ENCODE measurements at places on chromosomes 13 and 19.

DNA sequence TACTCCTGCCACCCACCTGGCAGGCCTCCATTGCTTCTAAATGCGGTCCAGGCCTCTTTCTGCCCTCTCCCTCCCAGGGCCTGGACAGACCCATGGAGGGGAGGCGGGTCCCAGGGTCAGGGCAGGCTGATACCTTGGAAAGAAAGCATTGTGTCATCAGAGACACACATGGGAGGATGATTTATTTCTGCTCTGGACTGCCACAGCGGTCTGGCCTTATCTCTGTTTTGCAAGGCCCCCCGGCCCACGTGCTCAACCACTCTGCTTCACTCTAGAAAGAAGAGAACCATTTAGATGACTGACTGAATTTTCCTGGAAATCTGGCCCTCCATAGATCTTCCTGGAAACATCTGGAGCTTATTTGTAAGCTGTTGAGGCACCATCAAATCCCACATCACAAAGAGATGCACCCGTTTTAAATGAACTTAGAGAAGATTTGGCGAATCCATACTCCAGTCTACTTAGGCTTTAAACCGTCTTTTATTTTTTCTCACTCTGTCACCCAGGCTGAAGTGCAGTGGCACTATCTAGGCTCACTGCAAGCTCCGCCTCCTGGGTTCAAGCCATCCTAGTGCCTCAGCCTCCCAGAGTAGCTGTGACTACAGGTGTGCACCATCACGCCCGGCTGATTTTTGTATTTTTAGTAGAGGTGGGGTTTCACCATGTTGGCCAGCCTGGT is 48.3 kb upstream of the URI1 start:
- no peak for DNase-seq

- DNase-seq, result no peak
Observed at GRCh38 chr13:67036699-67037457, 193.3 kb downstream of the PCDH9 start.

DNA sequence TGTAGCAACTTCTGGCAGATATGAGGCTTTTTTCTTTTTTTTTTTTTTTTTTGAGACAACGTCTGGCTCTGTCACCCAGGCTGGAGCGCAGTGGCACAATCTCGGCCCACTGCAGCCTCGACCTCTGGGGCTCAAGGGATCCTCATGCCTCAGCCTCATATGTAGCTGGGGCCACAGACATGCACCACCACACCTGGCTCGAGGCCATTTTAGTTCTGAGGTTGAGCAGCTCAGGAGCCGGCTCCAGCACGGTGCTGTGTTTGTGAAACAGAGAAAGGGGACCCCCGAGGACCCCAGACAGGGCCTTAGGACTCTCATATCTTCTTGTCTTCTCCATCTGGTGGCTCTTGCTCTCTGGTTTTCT is 3.4 kb upstream of the FLT3LG start:
- no peak for DNase-seq

DNA sequence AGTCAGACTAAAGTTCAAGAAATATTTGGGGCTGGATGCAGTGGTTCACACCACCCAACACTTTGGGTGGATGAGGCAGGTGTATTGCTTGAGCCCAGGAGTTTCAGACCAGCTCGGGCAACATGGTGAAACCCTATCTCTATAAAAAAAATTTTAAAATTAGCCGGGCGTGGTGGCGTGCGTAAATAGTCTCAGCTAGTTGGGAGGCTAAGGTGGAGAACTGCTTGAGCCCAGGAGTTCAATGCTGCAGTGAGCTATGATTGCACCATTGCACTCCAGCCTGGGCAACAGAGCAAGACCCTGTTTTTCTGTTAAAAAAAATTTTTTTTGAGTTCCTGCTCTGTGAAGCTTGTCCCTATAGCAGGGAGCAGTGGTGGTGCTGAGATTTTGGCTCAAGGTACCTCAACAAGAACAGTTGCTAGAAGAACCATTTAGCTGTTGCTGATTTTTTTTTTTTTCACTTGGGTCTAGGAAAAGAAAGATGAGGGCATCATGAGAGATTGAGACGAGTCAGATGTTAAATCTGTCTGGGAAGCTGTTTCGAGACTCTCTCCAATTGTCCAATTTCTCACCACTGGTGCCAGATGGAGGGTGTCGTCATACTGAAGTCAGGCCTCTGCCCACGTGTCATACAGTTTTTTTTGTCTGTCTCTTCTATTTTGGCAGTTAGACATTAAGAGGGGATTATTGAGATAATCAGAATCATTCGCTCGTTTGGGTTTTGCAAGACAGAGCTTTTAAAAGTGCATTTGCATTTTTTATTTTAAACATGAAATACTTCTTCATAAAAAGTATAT is 3.7 kb downstream of the SLC25A42 start:
- DNase-seq, result no peak

DNA sequence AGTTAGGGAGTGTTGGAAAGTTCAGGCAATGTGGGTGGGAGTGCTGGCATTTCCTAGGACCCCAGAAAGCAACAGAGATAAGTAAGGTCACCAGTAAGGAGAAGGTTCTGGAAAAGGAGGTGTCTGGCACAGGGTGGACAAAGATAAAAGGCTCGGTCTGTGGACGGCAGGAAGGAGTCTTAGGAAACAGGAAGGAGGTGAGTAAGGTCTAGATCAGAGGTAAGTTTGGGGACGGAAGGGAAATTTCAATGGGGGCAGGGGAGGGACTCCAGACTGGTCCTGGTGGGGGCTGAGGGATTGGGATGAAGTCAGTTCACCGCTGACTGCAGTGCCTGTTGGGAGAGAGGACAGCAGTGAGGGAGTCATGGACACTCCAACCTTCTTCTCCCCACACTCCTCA is 7.8 kb upstream of the OPA3 start:
- no peak for DNase-seq

DNA sequence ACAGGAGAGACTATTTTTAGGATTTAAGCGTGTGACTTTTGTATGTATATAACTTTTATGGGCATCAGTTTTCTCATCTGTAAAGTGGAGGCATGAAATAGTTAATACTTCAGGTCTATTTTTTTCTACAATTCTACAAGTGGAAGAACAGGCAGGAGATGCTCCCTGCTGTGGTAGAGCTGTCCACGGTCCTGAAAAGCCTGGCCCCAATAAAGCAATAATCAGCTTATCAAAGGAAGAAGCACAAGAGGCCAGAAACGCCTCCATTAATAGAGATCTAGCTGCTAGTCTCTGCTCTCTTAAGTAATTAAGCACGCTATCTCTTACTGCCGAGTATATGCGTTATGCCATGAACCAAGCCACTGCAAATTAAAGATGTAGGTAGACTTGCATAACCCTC is 28.0 kb upstream of the WASF3 start:
- no peak for DNase-seq

DNA sequence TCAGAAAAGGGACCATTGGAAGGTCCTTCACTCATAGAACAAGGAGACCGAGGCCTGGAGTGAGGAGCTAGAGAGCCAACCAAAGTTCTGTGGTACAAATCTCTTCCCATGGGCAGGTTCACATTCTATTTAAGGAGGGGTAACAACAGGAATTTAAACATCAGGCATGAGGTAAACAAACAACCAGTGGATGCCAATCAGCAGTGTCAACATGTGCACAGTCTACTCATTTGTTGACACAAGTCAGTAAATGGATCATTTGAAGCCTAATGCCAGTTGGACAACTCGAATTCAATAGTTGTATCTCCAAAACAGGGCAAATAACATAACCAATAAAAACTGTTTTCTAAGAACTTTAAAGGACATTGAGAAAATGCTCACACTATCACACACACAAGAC is 6.3 kb upstream of the DOCK9 start:
- no peak for DNase-seq

GRCh38 chr19:5078666-5079065 is 109.8 kb downstream of the KDM4B start:
- no peak for DNase-seq

- no peak for DNase-seq
Observed at GRCh38 chr13:53507741-53508140, 479.1 kb downstream of the OLFM4 start.

- no peak for DNase-seq
Observed at GRCh38 chr13:84648069-84648640, 765.9 kb upstream of the SLITRK1 start.

DNA sequence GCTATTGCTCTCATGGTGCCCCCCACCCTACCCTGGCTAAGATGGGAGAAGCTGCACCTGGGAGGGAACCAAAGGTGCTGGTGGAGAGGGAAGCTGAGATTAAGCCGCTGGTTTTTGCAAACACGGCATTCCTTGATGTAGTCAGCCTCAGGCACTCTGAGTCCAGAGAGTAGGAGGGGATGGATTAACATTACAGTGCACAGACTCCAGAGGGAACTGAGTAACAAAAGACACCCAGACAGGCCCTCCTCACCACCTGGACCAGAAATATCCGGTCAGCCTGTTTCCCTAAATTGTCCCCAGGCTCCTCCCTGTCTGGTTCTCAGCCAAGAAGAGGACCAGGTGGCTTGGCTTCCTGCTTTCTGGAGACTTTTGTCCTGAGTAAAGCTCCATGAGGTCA is 28.9 kb upstream of the PABPC3 start:
- no peak for DNase-seq

DNA sequence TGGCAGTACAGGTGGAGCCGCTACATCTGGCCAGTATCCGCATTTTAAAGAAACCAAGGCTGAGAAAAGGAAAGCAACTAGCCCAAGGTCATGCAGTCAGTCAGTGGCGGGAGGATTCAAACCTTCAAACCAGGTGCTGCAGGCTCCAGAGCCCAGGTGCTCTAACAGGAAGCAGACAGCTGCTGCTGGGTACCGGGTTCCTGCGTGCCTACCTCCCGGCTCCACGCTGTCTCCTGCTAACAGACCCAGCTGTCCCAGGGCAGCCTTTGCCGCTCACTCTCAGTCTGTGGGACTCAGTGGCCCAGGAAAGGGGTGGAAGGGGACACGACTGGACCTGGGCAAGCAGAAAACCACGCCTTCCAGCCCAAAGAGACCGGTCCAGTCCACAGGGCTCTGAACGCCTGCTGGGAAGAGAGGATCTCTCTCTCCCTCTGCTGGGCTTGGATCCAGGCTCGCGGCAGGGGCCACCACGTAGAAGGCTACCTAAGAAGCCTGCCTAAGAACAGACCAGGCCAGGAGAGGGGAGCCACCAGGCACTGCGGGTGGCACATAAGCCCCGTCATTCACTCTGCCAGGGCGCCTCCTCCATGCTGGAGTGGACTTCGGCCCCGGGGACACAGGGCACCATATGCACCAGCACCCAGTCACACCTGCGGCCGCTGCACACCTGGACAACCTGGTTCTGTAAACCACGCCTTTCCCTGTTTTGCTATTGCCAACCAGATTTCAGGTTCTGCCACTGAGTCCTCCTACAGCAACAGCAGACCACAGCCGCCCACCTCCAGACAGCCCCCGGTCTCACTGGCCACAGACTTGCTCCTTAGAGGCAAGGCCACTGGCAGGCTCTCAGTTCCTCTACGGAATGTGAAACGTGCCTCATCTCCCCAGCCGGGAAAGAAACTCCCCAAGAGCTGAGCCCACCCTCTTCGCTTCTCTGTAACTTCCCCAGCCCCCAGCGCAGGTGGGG is 4.6 kb downstream of the DAPK3 start:
- no peak for DNase-seq

- DNase-seq, result no peak
Observed at GRCh38 chr13:114020750-114021463, 47.0 kb upstream of the C13orf46 start.

DNA sequence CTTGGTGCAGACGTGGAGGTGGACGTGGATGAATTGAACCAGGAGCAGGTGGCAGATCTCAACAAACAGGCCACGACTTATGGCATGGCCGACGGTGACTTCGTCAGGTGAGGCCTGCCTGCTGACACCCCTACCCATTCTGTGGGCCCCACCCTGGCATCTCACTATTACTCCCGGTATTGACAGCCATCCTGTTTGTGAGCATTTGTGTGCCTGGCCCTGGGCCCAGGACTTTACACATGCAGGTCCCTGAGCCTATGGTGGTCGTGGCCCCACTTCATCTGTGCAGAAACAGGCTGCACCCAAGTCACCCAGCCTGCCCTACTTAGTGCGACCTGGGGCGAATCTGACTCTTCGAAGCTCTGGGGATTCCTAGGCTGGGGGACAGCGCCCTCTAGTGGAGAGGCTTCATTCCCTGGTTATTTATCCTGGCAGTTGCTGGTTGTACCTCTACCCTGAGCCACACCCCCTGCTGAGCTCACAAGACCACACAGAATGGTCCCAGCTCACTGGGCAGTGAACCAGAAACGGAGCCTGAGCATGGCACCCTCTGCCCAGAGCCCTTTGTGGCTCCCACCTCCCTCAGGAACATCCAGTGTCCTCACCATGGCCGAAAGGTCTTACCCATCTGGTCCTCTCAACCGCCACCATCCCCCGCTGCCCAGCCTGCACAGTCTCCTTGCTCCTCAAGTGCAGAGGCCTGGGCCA is 16.9 kb downstream of the ZNF296 start:
- peak; percentile 75 for DNase-seq

- no peak for DNase-seq
Observed at GRCh38 chr13:26977541-26977940, 194.1 kb downstream of the USP12 start.

- peak; percentile 62 for DNase-seq
Observed at GRCh38 chr19:46529622-46530451, 34.2 kb upstream of the PNMA8B start.

DNA sequence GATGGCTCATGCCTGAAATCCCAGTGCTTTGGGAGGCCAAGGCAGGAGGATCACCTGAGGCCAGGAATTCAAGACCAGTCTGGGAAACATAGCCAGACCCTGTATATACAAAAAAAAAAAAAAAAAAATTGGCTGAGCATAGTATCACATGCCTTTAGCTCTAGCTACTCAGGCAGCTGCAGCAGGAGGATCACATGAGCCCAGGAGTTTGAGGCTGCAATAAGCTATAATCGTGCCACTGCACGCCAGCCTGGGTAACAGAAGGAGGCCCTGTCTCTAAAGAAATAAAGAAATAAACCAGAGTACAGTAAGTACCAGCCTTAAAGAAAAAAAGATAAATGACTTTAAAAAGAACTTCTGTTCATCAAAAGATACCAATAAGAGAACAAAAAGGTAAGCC is 52.9 kb downstream of the FAM124A start:
- DNase-seq, result no peak

DNA sequence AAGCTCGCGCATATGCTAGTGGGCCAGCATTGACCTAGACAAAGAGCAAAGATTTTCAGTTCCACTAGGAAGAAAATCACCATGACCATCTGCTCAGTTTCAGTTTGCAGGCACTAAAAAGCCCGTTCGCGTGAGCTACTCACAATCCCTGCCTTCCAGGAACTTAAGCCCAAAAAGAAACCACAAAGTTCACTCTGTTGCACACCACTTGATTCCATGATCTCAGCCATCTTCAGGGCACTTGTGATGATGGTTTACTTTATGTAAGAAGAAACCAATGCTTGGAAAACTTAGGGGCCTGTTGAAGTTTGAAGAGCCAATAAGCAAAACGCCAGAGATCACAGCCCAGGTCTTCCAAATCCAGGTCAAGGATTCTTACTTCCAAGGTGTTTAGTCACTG is 45.0 kb upstream of the SLC15A1 start:
- no peak for DNase-seq

DNA sequence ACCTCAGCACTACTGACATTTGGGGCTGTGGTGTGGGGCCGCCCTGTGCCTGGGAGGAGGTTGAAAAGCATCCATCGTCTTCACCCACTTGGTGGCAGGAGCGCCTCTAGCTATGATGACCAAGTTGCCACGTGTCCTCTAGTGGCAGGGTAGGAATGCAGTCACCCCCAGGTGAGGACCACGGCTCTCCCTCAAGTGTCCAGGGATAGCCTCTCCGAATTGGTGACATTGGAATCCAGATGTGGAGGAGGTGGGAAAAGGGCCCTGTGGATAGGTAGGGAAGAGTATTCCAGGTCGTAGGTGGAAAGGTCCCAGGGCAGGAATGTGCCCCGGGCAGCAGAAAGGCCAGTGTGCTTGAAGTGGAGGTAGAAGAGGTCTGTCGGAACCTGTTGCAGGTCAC is 37.6 kb downstream of the ARHGEF18 start:
- no peak for DNase-seq

- no peak for DNase-seq
Observed at GRCh38 chr19:18613589-18614234, 1.0 kb downstream of the TMEM59L start.
